ENCODE measurements at places on chromosomes 1 and 21. TPM values are rescaled to one million over a fixed set of nuclear protein-coding genes. Genes with fewer than 3 reads are reported as not detected.

The S100A1 gene
- 4.4 TPM for total RNA-seq

The SARS1 gene
- 180 TPM for total RNA-seq

The OR6K3 gene
- not detected for total RNA-seq

The GNG4 gene
- total RNA-seq, result 0.51 TPM

The PPP2R5A gene
- total RNA-seq, result 29.4 TPM

The CD48 gene
- not detected for total RNA-seq

The THEM5 gene
- not detected for total RNA-seq

The GFI1 gene
- not detected for total RNA-seq

The SPRR3 gene
- total RNA-seq, result not detected

The AADACL3 gene
- total RNA-seq, result not detected

The REN gene
- 0.13 TPM for total RNA-seq

The GSTM1 gene
- total RNA-seq, result 32.2 TPM

The KCNN3 gene
- under 0.01 TPM for total RNA-seq

The TNFAIP8L2 gene
- total RNA-seq, result not detected

The PALMD gene
- 0.13 TPM for total RNA-seq

The RIMS3 gene
- 3.7 TPM for total RNA-seq

The GBP5 gene
- total RNA-seq, result not detected

The WNT9A gene
- 4.3 TPM for total RNA-seq

The SERBP1 gene
- total RNA-seq, result 98.4 TPM

The PRAMEF18 gene
- total RNA-seq, result not detected

The KRTAP13-2 gene
- not detected for total RNA-seq

The B3GALT2 gene
- total RNA-seq, result 0.49 TPM

The MEAF6 gene
- total RNA-seq, result 54.1 TPM

The OR2T11 gene
- not detected for total RNA-seq

The PTCH2 gene
- total RNA-seq, result under 0.01 TPM

The TEX50 gene
- not detected for total RNA-seq

The RGS2 gene
- 1.9 TPM for total RNA-seq

The KRTAP20-3 gene
- not detected for total RNA-seq

The UBE2J2 gene
- 91.9 TPM for total RNA-seq

The MTOR gene
- 34.5 TPM for total RNA-seq

The BTG2 gene
- 14.5 TPM for total RNA-seq

The SPAG17 gene
- total RNA-seq, result under 0.01 TPM

The SPRR2G gene
- total RNA-seq, result not detected

The OR2T33 gene
- 0.13 TPM for total RNA-seq

The OR10J1 gene
- not detected for total RNA-seq

The NTNG1 gene
- 7.9 TPM for total RNA-seq

The MARK1 gene
- 3.7 TPM for total RNA-seq

The DENND1B gene
- 5.6 TPM for total RNA-seq

The F11R gene
- total RNA-seq, result 27.5 TPM

The C1orf87 gene
- total RNA-seq, result under 0.01 TPM

The CACNA1S gene
- total RNA-seq, result not detected

The MRPL37 gene
- 118 TPM for total RNA-seq

The KIF14 gene
- 13.9 TPM for total RNA-seq

The FLG2 gene
- not detected for total RNA-seq

The AHCYL1 gene
- 43.5 TPM for total RNA-seq

The S100A9 gene
- total RNA-seq, result not detected

Data from mesangial cell (primary cell).